ENCODE measurements at places on chromosomes 4 and X.

GRCh38 chrX:68417651-68418050 is 15.6 kb downstream of the OPHN1 start:
- no peak for DNase-seq

- DNase-seq = no peak
Observed at GRCh38 chr4:20512033-20512792, 188.0 kb upstream of the PACRGL start.

GRCh38 chrX:46477435-46477834 is 67.8 kb downstream of the ZNF674 start:
- DNase-seq = no peak

GRCh38 chr4:37631551-37631950 is 54.6 kb downstream of the RELL1 start:
- no peak for DNase-seq

- no peak for DNase-seq
Observed at GRCh38 chr4:127503111-127503510, 129.6 kb upstream of the INTU start.

- DNase-seq = no peak
Observed at GRCh38 chr4:140253556-140254027, 99.6 kb upstream of the MAML3 start.

DNA sequence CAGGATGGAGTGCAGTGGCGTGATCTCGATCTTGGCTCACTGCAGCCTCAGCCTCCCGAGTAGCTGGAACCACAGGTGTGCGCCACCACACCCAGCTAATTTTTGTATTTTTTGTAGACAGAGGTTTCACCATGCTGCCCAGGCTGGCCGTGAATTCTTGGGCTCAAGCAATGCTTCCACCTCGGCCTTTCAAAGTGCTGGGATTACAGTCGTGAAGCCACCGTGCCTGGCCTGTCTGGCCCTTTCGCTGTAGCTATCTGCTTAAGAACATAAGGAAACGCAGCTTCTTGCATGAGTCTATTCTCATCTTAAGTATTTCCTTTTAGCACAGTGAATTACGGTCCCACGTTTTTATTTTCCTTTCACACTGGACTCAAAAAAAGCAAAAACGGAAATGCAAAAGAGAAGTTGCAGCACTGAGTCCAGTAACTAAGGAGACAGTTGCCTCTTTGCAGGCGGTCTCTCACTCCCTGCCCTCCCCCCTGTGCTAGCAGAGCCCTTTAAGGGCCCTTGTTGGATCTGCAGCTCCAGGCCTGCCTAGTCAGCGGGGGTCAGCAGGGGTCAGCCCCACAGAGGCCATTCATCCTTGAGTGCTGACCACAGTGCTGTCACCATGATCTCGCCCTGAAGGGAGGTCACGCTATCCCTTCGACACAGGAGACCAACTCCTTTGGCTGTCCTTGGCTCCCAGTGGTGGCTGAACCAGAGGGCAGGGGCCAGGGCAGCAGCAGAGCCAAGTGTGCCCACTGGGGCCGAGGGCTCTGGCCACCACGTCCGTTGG is 21.8 kb upstream of the TBC1D14 start:
- no peak for DNase-seq

DNA sequence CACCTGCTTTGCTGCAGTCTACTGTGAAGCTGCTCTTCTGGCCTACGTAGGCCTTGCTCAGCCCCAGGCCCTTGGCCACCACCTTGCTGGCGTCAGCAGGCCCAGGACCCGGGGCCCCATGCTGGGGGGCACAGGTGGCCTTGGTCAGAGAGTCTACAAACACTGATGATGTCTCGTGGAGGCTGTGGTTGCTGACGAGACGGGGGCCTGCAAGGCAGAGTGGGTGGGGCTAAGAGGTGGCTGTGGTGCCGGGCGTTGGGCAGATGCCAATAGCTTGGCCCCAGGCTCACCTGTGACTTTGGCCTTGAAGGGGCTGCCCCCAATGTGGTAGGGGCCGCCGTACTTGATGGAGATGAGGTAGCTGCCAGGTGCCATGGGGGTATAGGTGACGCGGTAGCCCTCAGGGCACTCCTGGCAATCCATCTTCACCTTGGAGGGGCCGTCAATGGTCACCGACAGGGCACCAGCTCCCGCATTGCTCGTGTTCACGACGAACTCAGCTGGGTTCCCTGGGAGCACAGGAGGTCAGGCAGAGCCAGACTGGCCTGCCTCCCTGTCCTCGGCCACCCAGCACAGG is 25.0 kb downstream of the FLNA start:
- no peak for DNase-seq

- no peak for DNase-seq
Observed at GRCh38 chrX:9340598-9341290, 124.1 kb upstream of the TBL1X start.

GRCh38 chr4:169745291-169745690 is 12.5 kb downstream of the HPF1 start:
- DNase-seq = no peak

GRCh38 chr4:38056011-38056685 is 96.0 kb downstream of the PTTG2 start:
- no peak for DNase-seq

GRCh38 chr4:109947457-109947856 is 34.8 kb downstream of the EGF start:
- DNase-seq = no peak

DNA sequence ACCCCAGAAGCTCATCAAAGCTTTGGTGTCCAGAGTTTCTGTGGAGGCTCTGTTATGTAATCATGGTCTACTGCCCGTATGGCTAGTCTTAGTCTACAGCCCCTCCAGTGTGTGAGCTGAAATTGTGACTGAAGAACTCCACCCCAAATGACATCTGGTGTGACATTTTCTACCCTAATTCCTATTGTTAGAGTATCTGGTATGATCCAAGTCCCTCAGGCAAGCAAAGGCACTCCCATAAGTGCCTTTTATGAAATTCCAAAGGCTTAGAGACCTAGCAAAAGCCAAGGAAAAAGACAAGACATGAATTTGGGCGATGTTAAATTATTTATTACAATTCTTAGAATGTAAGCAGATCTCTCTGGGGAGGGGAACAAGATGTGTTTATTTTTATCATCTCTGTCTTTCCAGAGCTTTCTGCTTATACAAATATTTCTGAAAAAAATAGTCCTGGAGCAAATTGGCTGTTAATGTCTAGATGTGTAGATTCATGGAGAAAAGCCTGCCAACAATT is 417.4 kb downstream of the CCSER1 start:
- no peak for DNase-seq

GRCh38 chr4:16206848-16207247 is 19.4 kb downstream of the TAPT1 start:
- no peak for DNase-seq

All from DMS79 (cell line).